ENCODE measurements at places on chromosomes 13 and 19. TPM values are rescaled to one million over a fixed set of nuclear protein-coding genes. Genes with fewer than 3 reads are reported as not detected.

The PDE4C gene
- total RNA-seq = 0.25 TPM

The PRODH2 gene
- not detected for total RNA-seq

The ARGLU1 gene
- total RNA-seq = 25.8 TPM

The PTPRH gene
- total RNA-seq = 5.3 TPM

The TYROBP gene
- not detected for total RNA-seq

The ZNF91 gene
- 6.6 TPM for total RNA-seq

The IL11 gene
- not detected for total RNA-seq

The NECTIN2 gene
- 256 TPM for total RNA-seq
